Stimulated activated CD8-positive, alpha-beta memory T cell treated with anti-CD3 and anti-CD28 coated beads, Interleukin-2, amount 100 ng/mL, for 48 hours (primary cell): ENCODE measurements at places on chromosomes 12 and 14.
A peak's percentile ranks its signal among the peaks of the same experiment; 100 is the strongest.

- DNase-seq, result no peak
Measured at GRCh38 chr14:51457843-51458562, 193.7 kb upstream of the FRMD6 start.

DNA sequence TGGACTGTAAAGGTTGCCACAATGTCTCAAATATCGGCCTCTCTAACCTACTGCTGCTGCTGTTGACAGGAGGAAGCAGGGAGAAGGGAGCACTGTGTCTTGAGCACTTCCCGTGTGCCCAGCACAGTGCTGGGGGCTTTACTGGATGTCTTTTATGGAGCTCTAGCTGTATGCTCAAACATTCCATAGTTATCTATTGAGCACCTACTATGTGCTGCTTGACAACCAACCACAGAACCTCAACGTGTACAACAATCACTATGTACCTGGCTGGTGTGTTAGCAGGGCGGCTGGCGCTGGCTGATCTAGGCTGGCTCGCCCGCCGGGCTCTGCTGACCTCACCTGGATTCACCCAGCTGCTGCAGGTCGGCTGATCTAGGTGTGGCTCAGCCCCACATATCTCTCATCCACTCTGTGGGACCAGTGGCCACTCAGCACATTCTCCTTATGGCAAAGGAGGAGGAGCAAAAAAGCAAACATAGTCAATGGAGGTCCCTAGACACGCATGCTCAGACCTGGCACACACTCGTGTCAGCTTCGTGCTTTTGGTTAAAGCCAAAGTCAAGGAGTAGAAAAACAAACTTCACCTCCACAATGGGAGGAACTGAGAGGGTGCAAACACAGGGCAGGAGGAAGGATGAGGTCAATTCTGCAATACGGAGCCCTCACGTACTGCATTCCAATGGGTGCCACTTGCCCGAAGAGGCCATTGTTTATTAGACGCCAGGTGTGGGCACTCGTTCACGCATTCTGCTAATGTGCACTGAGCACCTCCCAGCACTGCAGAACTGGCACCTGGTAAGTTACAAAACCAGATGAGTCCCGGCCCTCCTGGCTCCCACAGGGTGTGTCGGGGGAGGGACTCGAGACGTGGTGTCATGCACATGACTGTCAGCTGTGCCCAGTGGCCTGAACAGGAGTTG lies 147.2 kb downstream of the SCARB1 start:
- DNase-seq, result no peak

- no peak for DNase-seq
Measured at GRCh38 chr12:356276-356988, 32.7 kb downstream of the KDM5A start.

GRCh38 chr12:56188131-56188777 lies 1.0 kb downstream of the SMARCC2 start:
- DNase-seq, result no peak

- DNase-seq, result no peak
Measured at GRCh38 chr14:23577004-23577681, 1.4 kb downstream of the JPH4 start.

DNA sequence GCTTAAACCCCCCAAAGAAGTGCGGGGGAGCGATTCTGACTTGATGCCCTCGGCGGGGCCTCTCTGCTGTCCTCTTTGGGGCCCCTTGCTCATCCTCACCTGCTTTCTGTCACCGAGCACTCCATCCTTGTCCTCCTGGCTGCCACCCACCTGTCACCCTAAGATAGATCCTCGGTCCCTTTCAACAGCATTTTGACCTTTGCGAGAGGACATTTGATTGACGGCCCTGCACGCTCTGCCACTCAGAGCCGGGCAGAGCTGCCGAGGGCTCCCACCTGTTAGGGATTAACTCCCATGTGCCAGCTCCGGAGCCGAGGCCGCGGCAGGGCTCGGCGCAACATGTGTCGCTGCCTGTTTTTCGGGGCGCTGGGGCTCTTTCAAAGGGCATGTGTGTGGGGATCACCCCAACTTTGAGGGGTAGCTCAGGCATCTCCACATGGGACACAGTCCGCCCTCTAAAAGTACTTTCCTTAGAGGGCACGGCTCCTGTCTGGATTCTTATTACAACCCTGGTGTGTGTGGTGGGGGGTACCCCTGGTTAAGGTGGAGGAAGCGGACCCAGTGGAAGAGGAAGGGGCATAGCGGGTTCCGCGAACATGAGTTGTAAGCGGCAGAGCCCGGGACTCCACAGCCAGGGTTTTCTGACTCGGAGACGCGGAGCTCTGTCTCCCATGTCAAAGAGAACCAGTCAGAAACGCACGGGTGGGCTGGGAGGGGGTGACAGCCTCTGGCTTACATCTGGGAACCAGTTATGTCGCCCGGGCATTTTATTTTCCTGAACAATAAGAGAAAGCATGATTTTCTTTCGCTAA lies 811 bp upstream of the MEG3 start:
- no peak for DNase-seq

- DNase-seq, result peak; percentile 48
Measured at GRCh38 chr12:1592444-1593173, 1.8 kb downstream of the FBXL14 start.

- DNase-seq, result no peak
Measured at GRCh38 chr12:131711551-131712205, 788 bp downstream of the SFSWAP start.

- DNase-seq, result no peak
Measured at GRCh38 chr14:104549536-104550339, 29.8 kb upstream of the C14orf180 start.

DNA sequence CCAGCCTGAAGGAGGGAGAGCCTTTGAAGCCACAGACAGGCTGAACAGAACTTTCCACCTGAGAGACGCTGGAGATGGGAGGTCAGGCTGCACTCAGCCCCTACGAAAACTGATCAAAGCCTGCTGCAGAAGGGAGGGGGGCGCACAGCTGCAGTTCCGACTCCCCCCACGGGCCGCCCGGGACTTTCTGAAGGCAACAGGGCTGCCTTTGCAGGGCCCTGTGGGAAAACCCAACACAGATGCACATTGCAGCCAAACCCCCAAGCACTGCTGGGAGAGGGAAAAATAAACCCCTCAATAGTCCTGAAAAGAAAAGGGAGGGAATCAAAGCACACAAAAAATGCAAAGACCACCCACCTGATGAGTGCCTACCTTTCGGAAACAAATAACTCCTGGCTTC lies 290.6 kb downstream of the ZFP36L1 start:
- no peak for DNase-seq

DNA sequence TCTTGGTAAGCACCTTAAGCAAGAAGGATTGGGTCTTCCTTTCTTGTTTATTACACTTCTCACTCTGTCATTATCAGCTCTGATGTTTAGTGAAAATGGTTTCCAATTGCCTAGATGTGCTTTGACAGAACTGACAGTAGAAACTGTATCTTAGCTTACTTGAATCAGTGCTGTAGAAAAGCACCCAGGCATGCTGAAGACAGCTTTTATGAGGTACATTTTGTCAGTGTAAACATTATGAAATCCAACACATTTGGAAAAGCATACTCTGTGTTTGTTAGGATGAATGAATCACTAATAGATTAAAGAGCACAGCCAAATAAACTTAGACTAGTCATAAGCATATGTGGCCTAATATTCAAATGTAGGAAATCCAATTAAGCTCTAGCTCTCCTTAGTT lies 290.2 kb upstream of the NPAS3 start:
- DNase-seq, result no peak

DNA sequence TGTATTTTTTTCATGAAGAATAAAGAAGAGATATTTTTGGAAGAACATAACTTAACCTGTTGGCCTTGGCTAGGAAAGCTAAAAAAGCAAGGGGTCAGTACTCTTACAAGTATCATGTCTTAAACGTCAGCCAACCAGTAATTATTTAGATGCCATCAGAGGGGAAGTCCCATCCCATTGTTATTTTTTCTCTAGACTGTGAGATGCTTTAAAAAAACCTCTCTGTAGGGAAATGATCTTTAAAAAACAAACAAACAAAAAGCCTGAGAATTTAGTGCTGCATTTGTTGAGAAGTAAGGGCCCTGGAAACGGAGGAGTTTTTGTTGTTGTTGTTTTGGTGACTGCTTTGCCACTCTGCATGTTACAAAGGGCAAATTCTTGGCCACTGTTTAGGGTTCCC lies 474.0 kb downstream of the ZFP36L1 start:
- no peak for DNase-seq

DNA sequence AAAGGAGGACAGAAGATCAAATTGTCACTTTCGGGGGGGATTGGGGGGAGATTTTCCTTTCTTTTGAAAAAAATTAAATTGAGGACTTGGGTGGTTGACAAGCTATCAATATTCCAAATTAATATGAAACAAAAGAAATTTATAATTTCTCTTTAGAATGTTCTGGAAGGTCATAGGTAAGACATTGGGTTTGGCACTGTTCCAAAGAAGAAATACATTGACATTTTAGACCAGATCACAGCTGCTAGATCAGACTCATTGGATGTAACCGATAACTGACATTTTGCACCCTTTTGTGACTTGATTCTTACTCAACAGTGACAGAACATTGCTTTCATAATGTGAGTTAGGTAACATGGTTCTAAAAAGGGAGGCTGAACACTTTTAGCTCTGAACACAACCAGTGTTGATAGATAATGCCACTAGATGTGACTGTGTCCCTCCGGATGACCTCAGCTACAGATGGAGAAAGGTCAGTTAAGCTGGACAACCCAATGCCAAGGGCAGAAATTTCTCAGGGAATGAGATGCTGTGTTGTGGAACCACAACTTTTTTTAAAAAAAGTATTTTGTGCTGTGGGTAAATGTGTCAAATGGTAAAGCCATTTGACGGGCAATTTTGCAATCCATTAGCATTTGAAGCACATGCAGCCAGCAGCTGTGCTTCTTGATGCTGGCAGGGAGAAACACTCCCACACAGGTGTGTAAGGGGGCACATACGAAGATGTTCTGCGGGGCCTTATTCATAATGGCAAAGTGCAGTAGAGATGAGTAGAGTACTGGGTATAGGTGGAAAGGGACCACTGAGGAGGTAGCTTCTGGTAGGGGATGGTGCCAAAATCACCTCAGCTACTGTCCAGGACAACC lies 62.9 kb downstream of the RFX4 start:
- DNase-seq, result no peak

- no peak for DNase-seq
Measured at GRCh38 chr14:85079842-85080730, 449.9 kb upstream of the FLRT2 start.

GRCh38 chr12:109223211-109223610 lies 85.9 kb downstream of the FOXN4 start:
- no peak for DNase-seq

DNA sequence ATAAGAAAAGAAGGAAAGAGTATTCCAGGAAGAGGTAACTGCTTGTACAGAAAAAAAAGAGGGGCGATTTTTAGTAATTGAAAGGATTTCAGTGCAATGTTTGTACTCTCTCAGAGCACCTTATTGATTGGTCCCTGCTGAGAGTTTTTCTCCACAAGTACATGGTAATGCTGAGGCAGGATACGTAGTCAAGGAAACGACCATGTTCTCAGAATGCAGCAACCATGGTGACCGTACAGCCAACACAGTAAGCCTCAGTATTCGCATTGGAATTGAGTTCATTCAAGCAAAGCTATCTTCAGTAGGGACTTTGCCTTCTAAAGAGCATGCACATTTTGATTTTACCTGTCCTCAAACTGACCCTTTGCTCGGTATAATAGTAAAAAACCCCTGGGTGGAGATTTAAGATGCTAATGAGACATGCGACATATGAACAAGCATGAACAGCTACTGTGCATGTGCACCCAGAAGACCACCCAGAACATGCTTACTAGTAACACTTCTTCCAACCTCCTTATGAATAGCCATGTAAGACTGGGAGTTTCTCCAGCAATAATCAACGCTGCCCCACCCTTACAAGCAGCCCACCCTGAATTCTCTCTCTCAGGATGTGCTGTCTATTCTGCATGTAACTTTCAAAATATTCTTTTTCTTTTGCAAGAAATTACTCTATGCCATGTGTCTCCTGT lies 6.2 kb upstream of the SLC41A2 start:
- DNase-seq, result no peak

DNA sequence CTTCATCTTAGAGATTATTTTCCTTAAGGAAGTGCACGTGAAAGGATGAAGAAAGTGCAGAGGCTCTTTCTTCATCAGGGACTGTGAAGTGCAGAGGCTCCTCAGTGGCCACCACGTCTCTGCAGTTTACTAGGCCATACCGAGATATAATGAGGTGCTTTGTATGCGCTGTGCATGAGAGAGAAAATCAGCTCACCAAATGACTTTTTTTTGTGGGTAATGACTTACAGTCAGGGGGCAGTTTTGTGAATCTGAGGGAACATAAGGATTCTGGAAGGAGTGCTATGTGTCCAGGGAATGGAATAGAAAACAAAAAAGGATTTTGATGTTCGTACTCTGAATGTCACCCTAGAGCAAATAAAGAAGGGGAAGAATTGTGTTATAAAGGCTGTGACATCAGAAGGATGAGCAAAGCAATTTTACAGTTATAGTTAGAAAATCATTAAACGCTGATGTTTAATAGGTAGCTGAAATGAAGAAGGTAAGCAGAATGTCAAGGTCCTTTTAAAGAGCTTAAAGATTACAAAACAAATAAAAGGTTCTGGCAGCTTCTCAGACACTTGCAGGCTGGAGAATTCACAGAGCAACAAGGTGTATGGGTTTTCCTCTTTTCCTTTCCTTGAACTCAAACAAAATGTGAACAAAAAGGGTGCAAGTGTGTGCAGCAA lies 247.5 kb upstream of the NOVA1 start:
- no peak for DNase-seq

GRCh38 chr12:105109465-105110212 lies 2.1 kb downstream of the WASHC4 start:
- DNase-seq, result no peak

- no peak for DNase-seq
Measured at GRCh38 chr12:55899082-55899481, 28.6 kb downstream of the PYM1 start.

GRCh38 chr14:35277179-35277578 lies 15.0 kb upstream of the PSMA6 start:
- DNase-seq, result no peak

DNA sequence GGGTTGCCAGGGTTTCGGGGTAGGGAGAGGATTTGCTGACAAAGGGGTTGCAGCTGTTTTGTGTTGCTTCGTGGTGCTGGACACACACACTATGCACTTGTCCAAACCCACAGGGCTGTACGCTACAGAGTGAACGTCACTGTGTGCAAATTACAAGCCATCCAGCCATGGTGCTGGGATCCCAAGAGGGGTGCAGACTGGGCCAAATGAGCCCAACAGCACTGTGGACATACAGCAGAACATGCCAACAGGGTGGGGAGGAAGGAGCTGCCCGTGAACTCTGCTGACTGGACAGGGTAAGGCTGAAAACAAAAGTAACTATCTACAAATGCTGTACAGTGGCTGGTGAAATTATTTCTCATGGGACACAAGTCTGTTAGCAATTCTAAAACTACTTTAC lies 25.2 kb downstream of the POLE start:
- no peak for DNase-seq

GRCh38 chr12:90152897-90153624 lies 444.4 kb upstream of the ATP2B1 start:
- DNase-seq, result no peak

GRCh38 chr12:7101047-7101693 lies 7.8 kb downstream of the C1RL start:
- no peak for DNase-seq

GRCh38 chr14:29687071-29687765 lies 240.4 kb downstream of the PRKD1 start:
- no peak for DNase-seq
